ENCODE measurements at places on chromosomes 6 and 20. TPM values are rescaled to one million over a fixed set of nuclear protein-coding genes. Genes with fewer than 3 reads are reported as not detected.

The DACT2 gene
- total RNA-seq = not detected

The OR2B6 gene
- not detected for total RNA-seq

The HLA-DOB gene
- 0.13 TPM for total RNA-seq

The KCNK15 gene
- 0.26 TPM for total RNA-seq

The TBXT gene
- total RNA-seq = not detected

The PPP1R14C gene
- 11.3 TPM for total RNA-seq

The ADGRF5 gene
- 1.1 TPM for total RNA-seq

The OR2H2 gene
- not detected for total RNA-seq

The MAK gene
- under 0.01 TPM for total RNA-seq

The RGS17 gene
- 37.3 TPM for total RNA-seq

The SMPDL3A gene
- total RNA-seq = 6.6 TPM

The USP49 gene
- 2.1 TPM for total RNA-seq

The TMEM151B gene
- not detected for total RNA-seq

The CDSN gene
- not detected for total RNA-seq

The RNF39 gene
- not detected for total RNA-seq

The MC3R gene
- not detected for total RNA-seq

The FOXS1 gene
- total RNA-seq = 15.7 TPM

The CDS2 gene
- total RNA-seq = 26.8 TPM

The MYLK4 gene
- 0.53 TPM for total RNA-seq

The SAPCD1 gene
- total RNA-seq = 1.9 TPM

The RAD21L1 gene
- total RNA-seq = not detected

The CALHM4 gene
- not detected for total RNA-seq

The HEY2 gene
- total RNA-seq = 1.7 TPM

The FNDC11 gene
- total RNA-seq = 0.12 TPM

The TAGAP gene
- not detected for total RNA-seq

The ULBP3 gene
- 15.8 TPM for total RNA-seq

The BRPF3 gene
- 10.7 TPM for total RNA-seq

The KIZ gene
- total RNA-seq = 12.0 TPM

The ELOVL2 gene
- total RNA-seq = not detected

The DCDC2 gene
- not detected for total RNA-seq

The GLP1R gene
- not detected for total RNA-seq

The RHAG gene
- total RNA-seq = not detected

The UBD gene
- total RNA-seq = not detected

The NT5E gene
- 509 TPM for total RNA-seq

The IGF2R gene
- total RNA-seq = 191 TPM

The ELOVL4 gene
- total RNA-seq = 2.8 TPM

The CLPSL2 gene
- total RNA-seq = not detected

The PSORS1C1 gene
- total RNA-seq = 0.92 TPM

The RPN2 gene
- 296 TPM for total RNA-seq

The TNFAIP3 gene
- total RNA-seq = 11.7 TPM

The TRPC4AP gene
- total RNA-seq = 66.8 TPM

The PNPLA1 gene
- not detected for total RNA-seq

The CYP39A1 gene
- total RNA-seq = 0.44 TPM

The SGK2 gene
- 0.44 TPM for total RNA-seq

The EYS gene
- total RNA-seq = under 0.01 TPM

The DAAM2 gene
- 13.6 TPM for total RNA-seq

The CDC40 gene
- 16.9 TPM for total RNA-seq

The KHDRBS2 gene
- not detected for total RNA-seq

The FAM83C gene
- total RNA-seq = not detected

The CGA gene
- total RNA-seq = not detected

The TAAR6 gene
- not detected for total RNA-seq

The BMP6 gene
- total RNA-seq = 5.4 TPM

The SLC9A8 gene
- 9.3 TPM for total RNA-seq

The RAB32 gene
- 72.8 TPM for total RNA-seq

The YWHAB gene
- total RNA-seq = 101 TPM

The HTR1B gene
- 0.06 TPM for total RNA-seq

The COL19A1 gene
- not detected for total RNA-seq
